Nasal cavity respiratory epithelium epithelial cell of viscerocranial mucosa (primary cell): ENCODE measurements at places on chromosomes 11 and 22. TPM values are rescaled to one million over a fixed set of nuclear protein-coding genes. Genes with fewer than 3 reads are reported as not detected.

The SCN2B gene
- total RNA-seq, result under 0.01 and 0.57 TPM in 2 replicates

The VSTM5 gene
- total RNA-seq, result under 0.01 and 0.43 TPM in 2 replicates

The MFRP gene
- total RNA-seq, result not detected in 2 replicates

The SOX6 gene
- total RNA-seq, result 2.5 and 3.1 TPM in 2 replicates
